Suppressor macrophage treated with lipopolysaccharide for 1 hour (primary cell): ENCODE measurements at places on chromosomes 1 and 21.

- no peak for DNase-seq
Observed at GRCh38 chr1:17401841-17402240, 29.8 kb downstream of the PADI6 start.

DNA sequence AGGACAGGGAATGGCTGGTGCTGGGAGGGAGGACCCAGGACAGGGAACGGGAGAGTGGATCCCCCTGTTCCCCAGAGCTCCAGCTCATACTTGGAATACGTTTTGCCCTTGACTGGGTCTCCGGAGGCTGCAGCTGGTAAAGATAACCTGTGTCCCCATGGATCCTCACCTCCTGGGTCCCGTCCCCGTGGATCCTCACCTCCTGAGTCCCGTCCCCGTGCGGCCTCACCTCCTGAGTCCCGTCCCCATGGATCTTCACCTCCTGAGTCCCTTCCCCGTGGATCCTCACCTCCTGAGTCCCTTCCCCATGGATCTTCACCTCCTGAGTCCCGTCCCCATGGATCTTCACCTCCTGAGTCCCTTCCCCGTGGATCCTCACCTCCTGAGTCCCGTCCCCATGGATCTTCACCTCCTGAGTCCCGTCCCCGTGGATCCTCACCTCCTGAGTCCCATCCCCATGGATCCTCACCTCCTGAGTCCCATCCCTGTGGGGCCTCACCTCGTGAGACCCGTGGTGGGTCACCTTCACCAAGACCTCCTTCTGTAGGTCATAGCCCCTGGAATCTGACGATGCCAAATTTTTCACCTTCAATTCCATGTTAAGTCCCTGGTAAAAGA, 61.4 kb downstream of the SCCPDH start:
- DNase-seq, result no peak

GRCh38 chr1:117106478-117106877, 15.1 kb downstream of the TRIM45 start:
- DNase-seq, result peak; percentile 45

DNA sequence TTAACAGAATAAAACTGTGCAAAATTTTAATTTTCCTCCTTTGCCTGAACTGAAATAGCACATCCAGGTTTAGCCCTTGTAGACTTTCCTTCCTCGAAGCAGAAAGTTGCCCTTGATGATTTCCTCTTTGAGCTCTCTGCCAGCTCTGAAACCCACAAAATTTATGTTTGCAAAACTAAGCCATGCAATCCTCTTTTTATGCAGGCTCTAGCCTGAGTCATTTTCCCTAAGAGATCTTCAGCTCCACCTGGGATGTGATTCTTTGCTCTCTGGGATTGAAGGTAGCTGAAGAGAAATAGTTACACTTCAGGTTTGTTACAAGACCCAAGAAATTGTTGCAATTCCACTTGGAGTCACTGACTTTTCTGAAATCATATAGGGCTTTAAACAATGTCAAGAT, 1.4 kb upstream of the F3 start:
- DNase-seq, result peak; percentile 27

- no peak for DNase-seq
Observed at GRCh38 chr1:228013935-228014930, 7.4 kb downstream of the WNT3A start.

DNA sequence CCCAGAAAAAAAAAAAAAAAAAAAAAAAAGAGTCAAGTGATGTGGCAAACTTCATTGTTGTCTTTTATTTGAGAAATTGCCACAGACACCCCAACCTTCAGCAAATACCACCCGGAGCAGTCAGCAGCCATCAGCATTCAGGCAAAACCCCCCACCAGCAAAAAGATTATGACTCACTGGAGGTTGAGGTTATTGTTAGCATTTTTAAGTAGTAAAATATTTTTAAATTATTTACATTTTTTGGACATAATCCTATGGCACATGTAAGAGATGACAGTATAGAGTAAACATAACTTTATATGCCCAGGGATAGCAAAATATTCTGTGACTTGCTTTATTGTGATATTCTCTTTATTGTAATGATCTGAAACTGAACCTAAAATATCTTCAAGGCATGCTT, 95.6 kb downstream of the CENPF start:
- no peak for DNase-seq

DNA sequence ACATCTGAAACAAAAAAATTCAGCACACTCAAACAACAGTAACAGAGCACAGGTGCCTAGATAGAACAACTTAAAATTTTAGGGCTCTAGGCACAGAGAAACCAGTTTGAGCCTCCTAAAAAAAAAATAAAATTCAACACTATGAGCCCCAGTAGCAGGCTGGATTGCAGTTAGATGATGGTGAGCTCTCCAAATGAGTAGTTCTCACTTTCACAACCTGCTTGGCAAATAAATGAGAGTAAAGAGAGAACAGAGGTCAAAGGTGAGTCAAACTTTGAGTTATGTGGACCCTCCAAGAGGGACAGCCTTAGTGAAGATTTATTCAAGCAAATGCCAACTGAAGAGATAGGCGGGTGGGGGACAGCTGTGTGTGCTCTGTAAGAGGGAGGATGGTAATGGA, 3.6 kb downstream of the BEND5 start:
- no peak for DNase-seq

GRCh38 chr1:176515310-176515709, 52.3 kb downstream of the PAPPA2 start:
- no peak for DNase-seq

DNA sequence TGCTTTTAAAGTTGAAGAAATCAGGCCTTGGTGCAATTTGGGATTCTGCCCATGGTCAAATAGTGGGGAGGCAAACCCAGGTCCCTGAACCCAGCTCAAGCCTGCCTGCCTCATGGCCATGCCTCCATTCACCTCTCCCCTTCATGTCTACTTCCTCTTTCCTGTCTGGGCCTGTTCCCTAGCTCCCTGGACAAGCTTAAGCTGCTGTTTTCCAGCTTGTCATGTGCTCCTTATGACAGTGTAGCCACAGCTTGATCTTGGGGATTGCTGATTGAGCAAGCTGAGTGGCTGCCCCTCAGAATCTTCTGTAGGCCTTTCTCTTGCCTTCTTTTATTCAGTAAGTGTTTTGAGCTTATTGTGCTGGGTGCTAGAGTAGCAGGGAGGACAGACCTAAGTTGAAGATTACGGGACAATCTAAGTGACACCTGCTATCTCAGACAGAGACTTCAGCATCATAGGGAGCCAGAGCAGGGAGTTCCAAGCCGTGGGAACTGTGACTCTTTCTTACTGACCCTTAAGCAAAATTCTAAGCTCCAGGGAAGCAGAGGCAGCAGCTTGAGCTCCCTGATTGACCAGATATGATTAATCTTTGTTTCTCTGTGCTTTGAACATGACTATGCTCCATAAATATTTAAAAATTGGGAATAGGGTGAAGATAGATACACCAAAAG, 520 bp upstream of the MR1 start:
- DNase-seq, result peak; percentile 96

DNA sequence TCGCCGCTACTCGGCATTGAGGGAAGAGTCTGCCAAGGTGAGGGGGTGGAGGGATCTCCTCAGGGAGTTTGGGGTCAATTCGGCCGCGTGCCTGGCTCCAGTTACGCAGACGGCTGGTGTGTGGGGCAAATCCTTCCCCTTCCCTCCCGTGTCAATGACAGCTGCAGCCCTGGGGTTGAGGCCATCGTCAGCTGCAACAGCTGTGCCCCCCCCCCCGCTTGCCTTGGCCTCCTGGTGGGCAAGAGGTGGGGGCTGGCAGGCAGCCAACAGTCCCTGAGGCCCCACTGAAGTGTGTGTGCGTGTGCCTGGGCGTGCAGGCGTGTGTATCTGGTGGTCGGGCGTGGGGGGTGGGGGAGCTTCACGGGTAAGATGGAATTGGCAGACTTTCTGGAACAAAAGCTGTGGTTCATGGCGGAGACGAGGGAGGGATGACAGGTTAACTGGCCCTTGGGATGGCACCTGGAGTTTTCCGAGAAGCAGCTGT, 25.6 kb downstream of the PPFIA4 start:
- DNase-seq, result no peak

GRCh38 chr21:32308696-32309095, 10.0 kb downstream of the MRAP start:
- DNase-seq, result no peak

DNA sequence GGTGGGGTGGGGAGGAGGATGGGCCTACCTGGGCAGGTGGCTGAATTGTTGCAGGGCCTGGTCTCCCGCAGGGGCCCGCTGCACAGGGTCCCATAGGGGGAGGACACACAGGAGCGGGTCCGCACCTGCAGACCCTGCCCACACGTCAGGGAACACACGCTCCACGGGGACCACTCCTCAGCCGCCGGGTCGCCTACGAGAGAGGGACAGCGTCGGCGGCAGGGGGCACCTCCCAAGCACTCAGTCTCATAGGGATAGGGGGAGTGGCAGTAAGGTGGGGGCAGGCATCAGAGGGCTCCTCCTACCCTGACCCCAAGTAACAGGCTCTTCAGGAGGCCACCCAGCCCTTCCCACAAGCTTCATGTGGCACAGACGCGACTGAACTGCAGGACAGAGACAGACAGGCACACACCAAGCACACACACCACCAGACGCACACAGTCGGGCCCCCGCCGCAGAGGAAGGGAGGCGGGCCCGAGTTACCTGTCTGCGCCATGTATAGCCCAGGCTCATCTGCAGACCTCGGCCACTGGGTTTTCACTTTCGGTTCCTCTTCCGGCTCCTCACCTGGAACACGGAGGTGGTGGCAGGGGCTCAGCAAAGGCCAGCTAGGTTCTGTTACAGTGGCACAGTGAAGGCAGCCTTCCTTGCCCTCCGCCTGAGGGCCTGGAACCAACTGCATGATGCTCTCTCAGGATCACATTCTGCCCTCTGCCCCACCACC, 19.8 kb downstream of the ADGRB2 start:
- no peak for DNase-seq

DNA sequence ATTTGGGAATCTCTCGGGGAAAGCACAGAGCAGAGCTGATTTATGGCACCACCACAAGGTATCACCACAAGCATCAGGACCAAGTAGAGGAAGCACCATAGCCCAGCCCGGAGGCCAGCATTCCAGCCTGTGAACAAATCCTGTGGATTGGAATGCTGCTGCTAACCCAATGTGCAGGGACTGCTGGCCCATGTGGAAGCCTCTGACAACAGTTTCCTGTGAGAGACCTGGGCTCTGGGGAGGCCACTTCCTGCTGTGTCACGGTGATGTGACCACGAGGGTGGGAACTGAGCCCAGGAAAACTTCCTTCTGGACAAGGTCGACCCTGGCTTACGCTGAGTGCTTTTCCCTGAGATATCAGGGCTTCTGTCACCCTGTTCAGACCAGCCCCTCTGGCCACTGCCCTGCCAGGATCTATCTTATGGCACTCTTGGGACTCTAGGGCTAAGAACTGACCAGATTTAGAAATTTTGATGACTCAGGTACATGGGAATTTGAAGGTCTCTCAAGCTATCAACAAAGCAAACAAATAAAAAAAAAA, 88.3 kb upstream of the NGF start:
- no peak for DNase-seq

- DNase-seq, result no peak
Observed at GRCh38 chr21:46082963-46083790, 14.7 kb upstream of the COL6A2 start.

GRCh38 chr1:30698401-30698981, 24.9 kb downstream of the MATN1 start:
- no peak for DNase-seq

GRCh38 chr1:178530037-178530402, 17.1 kb downstream of the TEX35 start:
- DNase-seq, result no peak

DNA sequence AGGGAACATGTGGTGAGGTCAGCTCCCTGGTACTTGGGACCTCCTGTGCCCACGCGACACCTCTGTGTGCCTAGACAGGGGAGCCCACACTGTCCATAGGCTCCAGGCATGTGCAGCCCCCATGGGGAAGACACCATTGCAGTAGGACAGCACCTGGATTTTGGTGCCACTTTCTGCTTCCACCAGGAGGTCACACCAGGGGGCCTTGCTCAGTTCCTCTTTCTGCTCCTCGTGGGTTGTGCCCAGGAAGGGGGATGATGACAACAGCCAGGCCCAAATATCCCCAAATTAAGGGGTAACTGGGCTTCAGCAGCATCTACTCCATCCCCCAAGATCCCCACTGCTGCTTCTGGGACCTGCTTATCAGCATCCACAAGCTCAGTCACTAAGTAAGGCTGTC, 358.2 kb upstream of the KAZN start:
- DNase-seq, result no peak

DNA sequence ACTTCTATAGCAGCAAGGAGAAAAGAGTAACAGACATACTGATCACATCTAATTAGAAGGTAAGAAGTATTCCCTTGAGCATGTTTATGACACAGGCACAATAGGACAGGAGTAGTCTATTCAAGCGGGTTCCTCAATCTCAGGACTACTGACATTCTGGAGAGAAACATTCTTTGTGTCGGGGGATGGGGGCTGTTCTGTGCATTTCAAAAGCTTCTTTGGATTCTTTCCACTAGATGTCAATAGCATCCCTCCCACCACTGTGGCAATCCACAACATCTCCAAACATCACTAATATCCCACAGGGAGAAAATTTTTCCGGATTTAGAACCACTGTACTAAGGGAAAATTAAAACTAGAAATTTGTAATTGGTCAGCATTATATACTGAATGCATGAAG, 56.9 kb downstream of the ADAMTS5 start:
- no peak for DNase-seq

DNA sequence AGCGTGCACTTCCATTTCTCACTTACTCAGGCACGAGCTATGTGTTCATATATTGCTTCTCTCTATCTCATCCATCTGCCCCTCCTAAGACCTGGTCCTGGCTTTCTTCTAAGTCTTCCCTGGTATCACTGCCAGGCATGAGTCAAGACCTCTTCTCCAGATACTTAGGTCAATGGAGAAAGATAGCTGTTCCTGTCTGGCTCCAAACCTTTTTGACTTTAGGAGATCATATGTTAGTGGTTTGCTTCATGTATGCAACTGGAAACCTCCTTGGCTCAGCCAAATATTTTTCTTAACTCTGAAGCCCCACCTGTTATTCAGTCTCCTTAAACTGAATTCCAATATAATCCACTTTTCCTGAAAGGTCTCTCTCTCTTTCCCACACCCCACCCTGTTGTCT, 211.6 kb upstream of the PTBP2 start:
- no peak for DNase-seq

DNA sequence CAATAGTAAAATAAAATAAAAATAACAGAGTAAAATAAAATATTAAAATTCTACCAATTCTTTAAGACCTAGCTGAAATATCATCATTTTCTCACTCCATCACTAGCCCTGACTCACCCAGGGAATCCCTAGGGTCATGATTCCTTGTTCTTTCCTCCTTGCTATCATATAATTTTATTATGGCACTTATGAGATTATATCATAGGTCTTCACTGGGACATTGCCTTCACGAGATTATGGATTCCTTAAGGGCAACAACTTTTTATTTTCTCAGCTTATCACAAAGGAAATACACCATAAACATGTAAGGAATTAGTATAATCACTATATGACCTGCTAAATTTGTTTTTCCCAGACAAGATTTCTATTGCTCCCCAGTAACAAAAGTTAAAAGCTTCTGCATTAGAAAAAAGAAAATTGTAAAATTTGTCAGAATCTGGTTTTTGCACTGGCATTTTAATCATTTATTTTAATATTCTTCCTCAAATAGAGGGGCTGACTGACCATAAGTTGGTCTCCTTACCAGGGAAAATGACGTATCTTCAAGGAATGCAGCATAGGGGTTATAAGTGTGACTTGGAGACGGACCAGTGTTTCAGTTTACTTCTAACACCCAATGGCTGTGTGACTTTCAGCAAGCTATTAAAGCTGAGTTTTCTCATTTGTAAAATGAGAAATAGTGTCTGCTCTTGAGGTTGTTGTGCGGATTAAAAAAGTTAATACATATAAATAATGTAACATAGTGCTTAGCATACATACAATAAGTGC, 8.8 kb upstream of the CLCA4 start:
- DNase-seq, result no peak
